ENCODE measurements at places on chromosomes 2 and 18. TPM values are rescaled to one million over a fixed set of nuclear protein-coding genes. Genes with fewer than 3 reads are reported as not detected.

ACTG2 gene
- 0.23 TPM for total RNA-seq

CD8B gene
- 1.8 TPM for total RNA-seq

NYAP2 gene
- 16.1 TPM for total RNA-seq

CIB4 gene
- total RNA-seq = not detected

SERPINB12 gene
- not detected for total RNA-seq

CSRNP3 gene
- 255 TPM for total RNA-seq
